ENCODE measurements at places on chromosomes 6 and 20. TPM values are rescaled to one million over a fixed set of nuclear protein-coding genes. Genes with fewer than 3 reads are reported as not detected.

PPP1R3G gene
- total RNA-seq: 0.08 TPM

DNA sequence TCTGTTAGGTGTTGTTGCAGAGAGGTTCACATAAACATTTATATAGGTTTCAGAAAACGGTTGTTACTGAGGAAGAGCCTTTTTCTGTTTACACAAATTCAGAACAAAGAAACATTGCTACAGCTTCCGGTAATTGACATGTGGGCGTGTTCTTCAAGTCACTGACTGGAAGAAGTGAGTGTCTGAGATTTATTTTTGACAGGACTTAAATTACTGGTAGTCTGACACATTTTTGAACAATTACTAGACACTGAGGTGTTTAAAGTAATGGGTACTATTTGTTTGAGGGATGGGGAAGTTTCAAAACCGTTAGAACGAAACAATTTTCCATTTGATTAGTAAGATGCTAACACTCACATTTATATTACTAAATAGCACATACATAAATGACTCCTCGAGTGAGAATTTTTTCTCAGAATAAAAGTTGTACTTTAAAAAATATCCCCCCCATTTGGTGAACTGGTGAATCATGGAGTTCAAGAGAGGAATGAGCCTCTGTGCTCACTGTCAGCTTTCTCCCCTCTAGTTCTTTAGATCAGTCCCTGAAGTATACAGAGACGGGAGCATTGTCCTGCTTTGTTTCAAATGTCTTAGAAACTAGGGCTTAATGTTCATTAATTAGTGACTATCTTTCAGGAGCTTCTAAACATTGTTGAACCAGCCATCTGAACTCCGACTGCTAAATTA lies 98.7 kb downstream of the TSHZ2 start:
- peak overlapping the region; percentile 55 for H3K27ac ChIP-seq
- no peak overlapping the region for H3K4me3 ChIP-seq
- peaks cover 22% of the 10 kb centered on the region for H3K4me1 ChIP-seq
- H3K36me3 ChIP-seq: no peaks in the 10 kb centered on the region

GRCh38 chr6:18207949-18208348 lies 52.7 kb downstream of the KDM1B start:
- DNase-seq: no peak
- H3K4me3 ChIP-seq: no peak overlapping the region
- H3K4me1 ChIP-seq: peaks cover 19% of the 10 kb centered on the region
- no peaks in the 10 kb centered on the region for H3K27me3 ChIP-seq
- H3K36me3 ChIP-seq: no peaks in the 10 kb centered on the region

GRCh38 chr20:23193801-23194384 lies 107.8 kb upstream of the CD93 start:
- DNase-seq: no peak
- peaks cover 15% of the 10 kb centered on the region for H3K27me3 ChIP-seq
- no peaks in the 10 kb centered on the region for H3K4me1 ChIP-seq
- H3K27ac ChIP-seq: no peak overlapping the region
- H3K4me3 ChIP-seq: no peak overlapping the region
- H3K36me3 ChIP-seq: no peaks in the 10 kb centered on the region

NKX2-4 gene
- total RNA-seq: not detected

GPSM3 gene
- 289 TPM for total RNA-seq

ALDH5A1 gene
- 3.7 TPM for total RNA-seq

DEFB114 gene
- not detected for total RNA-seq

DNA sequence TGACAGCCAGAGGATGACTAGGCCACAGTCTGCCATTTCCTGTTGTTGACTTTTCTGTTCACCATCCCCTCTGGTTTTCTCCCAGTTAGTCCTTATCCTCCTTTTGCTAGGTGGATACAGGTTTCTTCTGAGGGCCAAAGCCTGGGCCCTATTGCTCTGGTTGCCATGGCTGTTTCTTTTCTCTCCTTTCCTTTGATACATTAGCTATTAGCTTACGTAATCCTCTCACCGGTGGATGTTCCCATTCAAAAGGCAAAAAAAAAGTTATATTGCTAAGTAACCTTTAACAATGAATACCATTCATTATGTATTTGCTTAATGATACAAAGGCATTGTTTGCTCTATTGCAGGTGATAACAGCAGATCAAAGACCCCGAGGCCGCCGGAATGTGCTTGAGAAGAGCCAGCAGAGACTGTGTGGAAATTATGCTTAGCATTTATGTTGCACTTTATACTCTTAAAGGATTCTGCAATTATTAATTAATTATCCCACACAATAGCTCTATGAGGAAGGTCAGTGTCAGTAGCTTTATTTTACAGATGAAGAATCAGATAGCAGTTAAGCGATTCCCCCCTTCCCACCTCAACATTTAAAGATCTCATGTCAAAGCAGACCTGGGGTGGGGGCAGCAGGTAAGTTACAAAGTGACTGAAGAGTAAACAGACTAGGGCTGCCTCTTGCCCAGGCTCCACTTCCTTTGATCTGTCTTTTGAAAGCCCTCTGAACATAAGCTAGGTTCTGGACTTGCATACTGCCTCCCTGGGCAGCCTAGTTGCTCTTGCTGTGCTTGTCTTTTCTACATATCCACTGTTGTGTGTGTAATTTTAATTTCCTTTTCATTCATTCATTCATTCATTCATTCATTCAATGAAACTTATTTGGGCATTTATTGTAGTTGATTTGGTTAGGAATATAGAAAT lies 14.5 kb upstream of the TFB1M start:
- no peak for DNase-seq
- no peaks in the 10 kb centered on the region for H3K27me3 ChIP-seq
- H3K4me3 ChIP-seq: no peak overlapping the region
- H3K4me1 ChIP-seq: peaks cover 12% of the 10 kb centered on the region

GRCh38 chr6:40754461-40755045 lies 167.4 kb upstream of the LRFN2 start:
- no peaks in the 10 kb centered on the region for H3K36me3 ChIP-seq
- peaks cover 48% of the 10 kb centered on the region for H3K27me3 ChIP-seq
- H3K4me1 ChIP-seq: no peaks in the 10 kb centered on the region
- H3K27ac ChIP-seq: no peak overlapping the region
- DNase-seq: no peak

CGA gene
- total RNA-seq: not detected

DEF6 gene
- 215 TPM for total RNA-seq

GRCh38 chr20:63591147-63591533 lies 17.1 kb upstream of the HELZ2 start:
- DNase-seq: no peak
- H3K4me3 ChIP-seq: no peak overlapping the region
- H3K27me3 ChIP-seq: no peaks in the 10 kb centered on the region
- no peak overlapping the region for H3K27ac ChIP-seq
- H3K36me3 ChIP-seq: peaks cover 39% of the 10 kb centered on the region
